ENCODE measurements at places on chromosomes 5 and 9. TPM values are rescaled to one million over a fixed set of nuclear protein-coding genes. Genes with fewer than 3 reads are reported as not detected.

PCDHGA6 gene
- 4.6 TPM for polyA plus RNA-seq

LECT2 gene
- 1.7 TPM for polyA plus RNA-seq

GPR151 gene
- not detected for polyA plus RNA-seq

GKAP1 gene
- polyA plus RNA-seq = 15.9 TPM
